ENCODE measurements at places on chromosomes 5 and 9.

- DNase-seq = no peak
Measured at GRCh38 chr5:54257366-54258118, 52.8 kb downstream of the ARL15 start.

GRCh38 chr5:109907731-109908130, 218.0 kb downstream of the MAN2A1 start:
- no peak for DNase-seq

GRCh38 chr5:35320029-35320428, 89.7 kb upstream of the PRLR start:
- DNase-seq = no peak

DNA sequence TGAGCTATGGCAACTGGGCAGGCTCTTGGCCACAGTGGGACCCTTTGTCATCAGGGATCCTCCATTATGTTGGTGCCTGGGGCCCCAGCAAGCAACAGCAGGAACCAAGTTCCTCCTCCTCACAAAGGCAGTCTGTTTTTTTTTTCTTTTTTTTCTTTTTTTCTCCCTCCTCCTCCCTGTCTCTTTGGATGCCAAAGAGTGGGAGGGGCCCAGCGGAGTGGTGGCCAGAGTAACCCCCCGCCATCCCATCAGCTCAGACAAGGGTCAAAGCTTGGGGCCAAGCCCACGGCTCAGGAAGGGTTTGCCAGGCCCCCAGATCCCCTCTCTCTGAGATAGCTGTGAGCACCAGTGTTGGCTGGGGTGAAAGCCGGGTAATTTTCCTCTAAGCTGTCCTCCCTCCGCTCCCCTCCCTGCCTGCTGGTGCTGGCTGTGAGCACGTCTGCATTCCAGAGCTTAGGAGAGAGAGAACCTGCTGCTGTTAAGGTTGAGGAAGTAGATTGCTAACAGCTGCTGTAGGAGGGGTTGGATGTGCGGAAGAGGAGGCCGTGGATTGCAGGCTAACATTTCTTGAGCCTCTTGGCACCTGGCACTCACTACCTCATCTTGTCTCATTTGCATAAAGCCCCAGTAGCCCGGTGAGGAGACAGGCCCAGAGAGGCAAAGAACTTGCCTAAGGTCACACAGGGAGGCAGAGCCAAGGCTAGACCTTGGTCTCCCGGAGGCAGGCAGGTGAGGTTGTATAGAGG, 21.2 kb downstream of the GSN start:
- DNase-seq = no peak

- DNase-seq = no peak
Measured at GRCh38 chr5:126884269-126884819, 107.4 kb downstream of the LMNB1 start.
